ENCODE measurements at places on chromosomes 6 and 20. TPM values are rescaled to one million over a fixed set of nuclear protein-coding genes. Genes with fewer than 3 reads are reported as not detected.

The C6orf163 gene
- 23.5 TPM for total RNA-seq

The RTF2 gene
- 41.0 TPM for total RNA-seq

The TTBK1 gene
- total RNA-seq, result 26.3 TPM

The SLC35A1 gene
- total RNA-seq, result 21.9 TPM

The TBC1D20 gene
- total RNA-seq, result 22.2 TPM

The OOEP gene
- not detected for total RNA-seq

The CEP43 gene
- total RNA-seq, result 35.7 TPM

The HUS1B gene
- 8.8 TPM for total RNA-seq

The MOCS1 gene
- total RNA-seq, result 5.9 TPM

The SCUBE3 gene
- total RNA-seq, result 2.8 TPM

The HLA-G gene
- total RNA-seq, result not detected

The ETV7 gene
- not detected for total RNA-seq

The ARMH2 gene
- total RNA-seq, result not detected

The MAP3K5 gene
- total RNA-seq, result 8.5 TPM

The BNIP5 gene
- total RNA-seq, result not detected

The TGM6 gene
- not detected for total RNA-seq

Data from parietal lobe (tissue), 2 donors.